Lower leg skin (tissue), 4 donors: ENCODE measurements at places on chromosomes 12 and 14. TPM values are rescaled to one million over a fixed set of nuclear protein-coding genes. Genes with fewer than 3 reads are reported as not detected.

Gene KRT4
- 0.83 TPM for total RNA-seq

Gene YAF2
- total RNA-seq: 14.7 TPM

Gene NR4A1
- total RNA-seq: 28.7 TPM

Gene FAM181A
- total RNA-seq: not detected

Gene NRIP2
- total RNA-seq: 1.2 TPM

Gene EML5
- 0.62 TPM for total RNA-seq

Gene ARHGEF40
- 11.7 TPM for total RNA-seq

Gene PTGDR
- 0.88 TPM for total RNA-seq

Gene SYT1
- 0.17 TPM for total RNA-seq

Gene GLIPR1L2
- 0.59 TPM for total RNA-seq

Gene CMA1
- 0.63 TPM for total RNA-seq

Gene TEX22
- not detected for total RNA-seq
